ENCODE measurements at places on chromosomes 3 and 15. TPM values are rescaled to one million over a fixed set of nuclear protein-coding genes. Genes with fewer than 3 reads are reported as not detected.

GRCh38 chr3:150543531-150543930 is 2.8 kb downstream of the SERP1 start:
- H3K36me3 ChIP-seq = peaks cover 31% of the 10 kb centered on the region
- H3K4me1 ChIP-seq = peaks cover 36% of the 10 kb centered on the region
- H3K27ac ChIP-seq = no peak overlapping the region
- no peak overlapping the region for H3K4me3 ChIP-seq
- no peak for DNase-seq
- no peaks in the 10 kb centered on the region for H3K27me3 ChIP-seq

The COL7A1 gene
- total RNA-seq = 1.8 TPM

The MUC20 gene
- 3.5 TPM for total RNA-seq

The DAZL gene
- not detected for total RNA-seq

DNA sequence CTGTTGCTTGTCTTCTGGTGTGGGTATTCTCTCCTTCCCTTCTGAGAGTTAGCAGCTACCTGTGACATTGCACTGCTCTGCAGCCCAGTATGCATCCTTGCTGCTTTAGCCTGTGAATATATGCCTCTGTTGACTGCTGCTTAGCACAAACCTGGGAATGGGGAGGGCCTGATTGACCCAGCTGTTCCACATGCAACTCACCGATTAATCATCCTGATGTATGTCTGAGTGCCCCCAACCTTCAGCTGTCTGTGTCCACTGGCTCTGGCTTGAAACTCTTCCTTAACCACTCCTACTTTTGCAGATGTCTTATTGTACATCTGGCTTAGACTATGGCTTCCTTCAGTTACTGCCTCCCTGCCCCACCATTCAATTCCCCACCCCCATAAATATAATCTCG is 119.1 kb downstream of the RASA2 start:
- H3K4me1 ChIP-seq = peaks cover 15% of the 10 kb centered on the region
- H3K27ac ChIP-seq = peak overlapping the region; percentile 56
- DNase-seq = no peak
- H3K4me3 ChIP-seq = no peak overlapping the region
